ENCODE measurements at places on chromosomes 7 and 10. TPM values are rescaled to one million over a fixed set of nuclear protein-coding genes. Genes with fewer than 3 reads are reported as not detected.
A peak's percentile ranks its signal among the peaks of the same experiment; 100 is the strongest.

PWWP2B gene
- 9.2 TPM for polyA plus RNA-seq

SPDYE6 gene
- not detected for polyA plus RNA-seq

PPP1R3C gene
- 41.5 TPM for polyA plus RNA-seq

NCAPG2 gene
- polyA plus RNA-seq: 10.2 TPM

IMMP2L gene
- 12.5 TPM for polyA plus RNA-seq

LLCFC1 gene
- polyA plus RNA-seq: not detected

WDFY4 gene
- polyA plus RNA-seq: 1.5 TPM

GRCh38 chr10:3672220-3672619 lies 112.8 kb downstream of the KLF6 start:
- no peaks in the 10 kb centered on the region for H3K27me3 ChIP-seq
- H3K27ac ChIP-seq: no peak overlapping the region
- no peak for DNase-seq
- H3K4me1 ChIP-seq: no peaks in the 10 kb centered on the region
- H3K36me3 ChIP-seq: no peaks in the 10 kb centered on the region

DNA sequence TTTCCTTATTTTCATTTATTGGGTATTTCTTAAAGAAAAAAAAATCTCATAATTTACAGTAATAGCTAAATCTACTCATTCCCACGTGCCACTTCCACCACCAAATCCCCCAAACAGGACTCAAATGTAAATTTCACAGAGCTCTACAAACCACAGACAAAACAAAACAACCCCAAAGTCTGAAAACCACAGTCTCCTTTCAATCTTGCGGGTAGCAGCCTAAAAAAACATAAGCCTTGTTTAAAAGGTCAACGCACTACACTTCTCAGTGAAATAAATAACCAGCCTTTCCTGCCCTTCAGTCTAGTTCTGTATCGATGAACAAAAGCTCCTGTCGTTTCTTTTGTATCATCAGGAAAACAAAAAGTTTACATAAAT lies 121.8 kb upstream of the AFAP1L2 start:
- H3K36me3 ChIP-seq: no peaks in the 10 kb centered on the region
- no peaks in the 10 kb centered on the region for H3K27me3 ChIP-seq
- H3K4me1 ChIP-seq: peaks cover 24% of the 10 kb centered on the region
- no peak for DNase-seq

GRCh38 chr10:93138113-93138870 lies 64.6 kb downstream of the CYP26A1 start:
- DNase-seq: no peak
- H3K27ac ChIP-seq: no peak overlapping the region
- no peaks in the 10 kb centered on the region for H3K27me3 ChIP-seq
- no peak overlapping the region for H3K4me3 ChIP-seq
- H3K36me3 ChIP-seq: no peaks in the 10 kb centered on the region

DNA sequence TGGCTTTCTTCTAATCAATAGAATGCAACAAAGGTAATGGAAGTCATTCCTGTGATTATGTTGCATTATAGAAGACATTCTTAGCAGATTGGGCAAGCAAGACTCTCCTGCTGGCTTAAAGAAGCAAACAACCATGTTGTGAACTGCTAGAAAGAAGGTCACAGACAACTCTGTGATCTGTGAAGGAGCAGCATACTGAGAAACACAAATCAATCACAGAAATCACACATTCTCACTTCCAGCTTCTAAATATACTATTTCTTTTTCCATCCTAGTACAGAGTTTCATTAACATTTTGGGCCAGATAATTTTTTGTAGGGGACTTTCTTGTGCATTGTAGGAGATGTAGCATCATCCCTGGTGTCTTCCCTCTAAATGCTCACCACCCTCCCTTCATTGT lies 28.0 kb upstream of the PALS2 start:
- H3K27me3 ChIP-seq: no peaks in the 10 kb centered on the region
- DNase-seq: no peak
- no peaks in the 10 kb centered on the region for H3K4me1 ChIP-seq
- H3K27ac ChIP-seq: no peak overlapping the region
- no peaks in the 10 kb centered on the region for H3K36me3 ChIP-seq

DNA sequence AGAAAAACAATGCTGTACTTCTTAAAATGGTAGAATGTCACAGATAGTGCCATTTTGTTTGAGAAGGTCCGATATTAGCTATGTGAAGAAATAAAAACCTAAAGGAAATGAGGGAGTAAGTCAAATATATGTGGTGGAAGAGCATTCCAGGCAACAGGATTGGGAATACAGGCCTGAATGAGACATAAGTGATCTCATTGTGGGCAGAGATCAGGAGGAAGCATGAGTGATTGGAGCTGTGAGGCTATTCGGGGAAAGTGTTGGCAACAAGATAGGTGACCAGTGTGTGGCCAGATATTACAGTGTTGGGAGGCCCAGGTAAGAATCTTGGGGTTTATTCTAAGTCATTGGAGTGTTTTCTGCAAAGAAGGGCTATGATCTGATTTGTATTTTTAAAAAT lies 41.3 kb upstream of the AGMO start:
- no peak overlapping the region for H3K4me3 ChIP-seq
- H3K27me3 ChIP-seq: no peaks in the 10 kb centered on the region
- no peaks in the 10 kb centered on the region for H3K4me1 ChIP-seq
- no peak overlapping the region for H3K27ac ChIP-seq
- no peaks in the 10 kb centered on the region for H3K36me3 ChIP-seq

DNA sequence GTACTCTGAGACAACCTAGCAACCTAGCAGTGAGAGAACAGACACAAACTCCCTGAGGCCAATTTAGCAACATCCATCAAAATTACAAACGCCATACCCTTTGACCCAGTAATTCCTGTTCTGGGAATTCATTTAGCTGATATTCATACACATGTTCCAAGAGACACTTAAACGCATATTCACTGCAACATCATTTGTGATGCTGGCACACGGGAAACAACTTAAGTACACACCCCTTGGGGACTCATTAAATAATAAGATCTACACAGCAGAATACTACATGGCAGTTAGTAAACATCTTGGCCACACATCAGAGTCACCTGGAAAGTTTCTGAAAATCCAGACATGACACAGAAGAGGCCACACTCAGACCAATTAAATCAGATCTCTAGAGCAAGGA lies 17.6 kb downstream of the NUDCD3 start:
- H3K27ac ChIP-seq: peak overlapping the region; percentile 53
- peaks cover under 1% of the 10 kb centered on the region for H3K36me3 ChIP-seq
- no peaks in the 10 kb centered on the region for H3K27me3 ChIP-seq
- H3K4me3 ChIP-seq: no peak overlapping the region

DNA sequence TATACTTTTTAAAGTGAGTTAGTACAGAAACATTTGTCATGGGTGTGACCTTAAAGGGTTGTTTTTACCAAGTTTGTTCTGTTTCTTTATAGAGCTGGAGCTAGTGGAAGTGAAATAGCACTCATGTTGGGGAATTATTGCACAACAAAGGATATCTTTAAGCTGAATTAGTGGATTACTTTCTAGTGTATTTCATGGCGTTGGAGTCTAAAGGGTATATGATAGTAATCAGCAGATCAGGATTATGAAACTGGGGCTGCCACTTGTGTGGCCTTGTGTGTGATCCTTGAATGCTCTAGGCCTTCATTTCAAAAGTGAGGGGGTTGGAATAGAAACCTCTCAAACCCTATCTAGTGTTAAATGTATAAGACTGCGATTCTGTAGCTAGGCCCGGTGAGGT lies 123.6 kb downstream of the LYZL1 start:
- DNase-seq: peak; percentile 52
- peak overlapping the region; percentile 16 for H3K27ac ChIP-seq
- no peaks in the 10 kb centered on the region for H3K27me3 ChIP-seq
- peaks cover 17% of the 10 kb centered on the region for H3K4me1 ChIP-seq

GRCh38 chr10:49661140-49661856 lies 18.2 kb upstream of the C10orf53 start:
- H3K27me3 ChIP-seq: no peaks in the 10 kb centered on the region
- DNase-seq: no peak
- H3K4me1 ChIP-seq: peaks cover 5% of the 10 kb centered on the region
- H3K27ac ChIP-seq: no peak overlapping the region
- H3K4me3 ChIP-seq: no peak overlapping the region
- no peaks in the 10 kb centered on the region for H3K36me3 ChIP-seq

DNA sequence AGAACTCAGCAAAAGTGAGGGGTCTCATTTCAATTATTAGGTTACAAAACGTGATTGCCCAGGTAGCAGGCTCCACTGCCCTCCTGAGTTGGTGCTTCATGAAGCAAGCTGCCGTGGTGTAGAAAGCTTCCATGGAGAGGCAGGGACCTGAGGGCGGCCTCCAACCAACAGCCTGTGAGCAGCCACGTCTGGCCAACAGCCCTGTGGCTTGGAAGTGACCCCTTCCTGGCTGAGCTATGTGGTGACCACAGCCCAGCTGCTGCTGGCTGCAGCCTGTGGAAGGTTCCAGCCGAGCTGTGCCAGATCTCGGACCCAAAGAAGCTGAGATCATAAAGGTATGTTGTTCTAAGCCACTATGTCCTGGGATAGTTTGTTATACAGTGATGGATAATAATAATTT lies 122.5 kb upstream of the KLF6 start:
- no peaks in the 10 kb centered on the region for H3K36me3 ChIP-seq
- DNase-seq: no peak
- no peaks in the 10 kb centered on the region for H3K4me1 ChIP-seq
- H3K27me3 ChIP-seq: no peaks in the 10 kb centered on the region

- DNase-seq: peak; percentile 23
- H3K27me3 ChIP-seq: no peaks in the 10 kb centered on the region
- no peaks in the 10 kb centered on the region for H3K36me3 ChIP-seq
- H3K4me1 ChIP-seq: no peaks in the 10 kb centered on the region
- no peak overlapping the region for H3K27ac ChIP-seq
Observed at GRCh38 chr10:100019787-100020141, 10.0 kb upstream of the DNMBP start.

DNA sequence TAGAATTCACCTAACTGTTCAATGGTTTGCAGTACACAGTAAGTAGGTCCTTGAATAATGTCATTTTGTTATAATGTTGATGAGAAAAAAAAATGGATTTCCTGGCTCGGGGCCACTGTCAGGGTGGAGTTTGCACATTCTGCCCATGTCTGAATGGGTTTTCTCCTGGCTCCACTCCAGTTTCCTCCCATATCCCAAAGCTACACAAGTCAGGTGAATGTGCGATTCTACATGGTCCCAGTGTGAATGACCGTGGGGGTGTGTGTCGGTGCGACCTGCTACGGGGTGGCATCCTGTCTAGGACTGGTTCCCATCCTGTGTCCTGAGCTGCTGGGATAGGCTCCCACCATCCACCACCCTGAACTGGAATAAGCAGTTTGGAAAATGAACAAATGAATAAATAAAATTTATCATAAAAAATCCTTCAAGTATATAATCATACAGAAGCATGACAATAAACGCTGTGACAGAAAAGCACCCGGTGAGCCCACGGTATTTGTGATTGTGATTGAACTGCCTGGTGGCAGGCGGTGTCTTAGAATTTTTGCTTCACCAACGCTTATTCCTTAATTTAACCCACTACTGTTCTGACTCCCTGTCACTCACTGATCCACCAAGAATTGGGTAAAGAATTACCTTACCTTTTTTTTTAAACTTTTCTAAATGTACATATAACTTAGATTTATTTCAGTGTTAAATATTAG lies 114.1 kb downstream of the ICA1 start:
- H3K27ac ChIP-seq: no peak overlapping the region
- no peaks in the 10 kb centered on the region for H3K4me1 ChIP-seq
- H3K4me3 ChIP-seq: no peak overlapping the region
- no peaks in the 10 kb centered on the region for H3K27me3 ChIP-seq

GRCh38 chr10:5628451-5629302 lies 37.7 kb downstream of the ASB13 start:
- H3K4me3 ChIP-seq: peak overlapping the region; percentile 5
- H3K27ac ChIP-seq: no peak overlapping the region
- peaks cover 12% of the 10 kb centered on the region for H3K4me1 ChIP-seq
- no peaks in the 10 kb centered on the region for H3K36me3 ChIP-seq
- no peaks in the 10 kb centered on the region for H3K27me3 ChIP-seq

- H3K4me3 ChIP-seq: no peak overlapping the region
- H3K27me3 ChIP-seq: no peaks in the 10 kb centered on the region
- no peak for DNase-seq
- H3K27ac ChIP-seq: no peak overlapping the region
Observed at GRCh38 chr7:11957956-11958355, 126.0 kb upstream of the THSD7A start.

DNA sequence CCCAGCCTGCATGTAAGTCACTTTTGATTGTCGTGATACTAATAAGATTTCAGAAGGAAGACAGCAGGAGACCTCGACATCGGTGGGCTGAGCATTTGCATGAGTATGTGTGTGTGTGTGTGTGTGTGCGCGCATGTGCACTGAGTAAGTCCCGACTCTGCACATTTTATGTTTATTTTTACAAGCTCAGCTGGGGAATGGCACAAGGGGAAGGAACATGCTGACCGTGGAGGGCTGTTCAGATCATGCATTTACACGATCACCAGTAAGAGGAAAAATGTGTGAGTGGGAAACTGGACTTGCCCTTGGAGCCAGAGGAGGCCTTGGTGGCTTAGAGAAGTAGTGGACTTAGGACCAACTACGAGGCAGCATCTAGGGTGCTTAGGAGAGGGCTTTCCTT lies 41.3 kb downstream of the IL2RA start:
- H3K4me3 ChIP-seq: no peak overlapping the region
- H3K27me3 ChIP-seq: no peaks in the 10 kb centered on the region
- H3K27ac ChIP-seq: no peak overlapping the region
- no peaks in the 10 kb centered on the region for H3K36me3 ChIP-seq
- DNase-seq: no peak
- H3K4me1 ChIP-seq: peaks cover 6% of the 10 kb centered on the region

GRCh38 chr10:67259319-67259929 lies 333.6 kb downstream of the LRRTM3 start:
- no peak overlapping the region for H3K4me3 ChIP-seq
- no peaks in the 10 kb centered on the region for H3K36me3 ChIP-seq
- no peak overlapping the region for H3K27ac ChIP-seq
- DNase-seq: peak; percentile 68
- H3K4me1 ChIP-seq: no peaks in the 10 kb centered on the region

GRCh38 chr10:124614003-124614659 lies 130.0 kb downstream of the FAM53B start:
- no peak overlapping the region for H3K4me3 ChIP-seq
- H3K4me1 ChIP-seq: no peaks in the 10 kb centered on the region
- H3K27ac ChIP-seq: no peak overlapping the region
- peaks cover 5% of the 10 kb centered on the region for H3K36me3 ChIP-seq
- no peaks in the 10 kb centered on the region for H3K27me3 ChIP-seq
- no peak for DNase-seq

Data from small intestine (tissue), 16 donors.